Kidney capillary endothelial cell (primary cell): ENCODE measurements at places on chromosomes 2 and 18.

DNA sequence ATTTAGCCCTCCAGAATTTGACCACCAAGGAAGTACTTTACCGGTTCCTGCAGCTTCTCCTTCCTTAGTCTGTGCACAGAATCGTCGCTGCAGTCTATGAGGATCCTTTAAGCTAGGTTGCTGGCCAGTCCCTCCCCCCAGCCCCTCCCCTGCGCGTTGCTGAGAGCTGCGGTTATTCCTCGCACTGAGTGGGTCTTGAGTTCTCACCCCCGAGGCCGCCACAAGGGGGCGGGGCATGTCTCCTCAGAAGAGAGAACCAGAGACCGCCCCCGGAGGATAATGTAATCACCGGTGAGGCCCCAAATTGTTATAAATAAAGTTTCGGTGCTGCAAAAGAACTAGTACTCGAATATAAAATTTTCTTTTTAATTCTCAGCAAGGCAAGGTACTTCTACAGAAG is 1184.9 kb upstream of the CDH2 start:
- no peak for DNase-seq

- DNase-seq: no peak
Observed at GRCh38 chr2:59892398-59892797, 661.1 kb downstream of the BCL11A start.

GRCh38 chr2:53969285-53969967 is 1.4 kb downstream of the PSME4 start:
- DNase-seq: peak; percentile 73

GRCh38 chr2:88448248-88448647 is 4.2 kb downstream of the FOXI3 start:
- no peak for DNase-seq

GRCh38 chr2:190551928-190552327 is 17.4 kb upstream of the NEMP2 start:
- DNase-seq: no peak
